ENCODE measurements at places on chromosomes 7 and 10.

GRCh38 chr10:133461027-133461426 lies 7.3 kb downstream of the SCART1 start:
- no peak for DNase-seq

DNA sequence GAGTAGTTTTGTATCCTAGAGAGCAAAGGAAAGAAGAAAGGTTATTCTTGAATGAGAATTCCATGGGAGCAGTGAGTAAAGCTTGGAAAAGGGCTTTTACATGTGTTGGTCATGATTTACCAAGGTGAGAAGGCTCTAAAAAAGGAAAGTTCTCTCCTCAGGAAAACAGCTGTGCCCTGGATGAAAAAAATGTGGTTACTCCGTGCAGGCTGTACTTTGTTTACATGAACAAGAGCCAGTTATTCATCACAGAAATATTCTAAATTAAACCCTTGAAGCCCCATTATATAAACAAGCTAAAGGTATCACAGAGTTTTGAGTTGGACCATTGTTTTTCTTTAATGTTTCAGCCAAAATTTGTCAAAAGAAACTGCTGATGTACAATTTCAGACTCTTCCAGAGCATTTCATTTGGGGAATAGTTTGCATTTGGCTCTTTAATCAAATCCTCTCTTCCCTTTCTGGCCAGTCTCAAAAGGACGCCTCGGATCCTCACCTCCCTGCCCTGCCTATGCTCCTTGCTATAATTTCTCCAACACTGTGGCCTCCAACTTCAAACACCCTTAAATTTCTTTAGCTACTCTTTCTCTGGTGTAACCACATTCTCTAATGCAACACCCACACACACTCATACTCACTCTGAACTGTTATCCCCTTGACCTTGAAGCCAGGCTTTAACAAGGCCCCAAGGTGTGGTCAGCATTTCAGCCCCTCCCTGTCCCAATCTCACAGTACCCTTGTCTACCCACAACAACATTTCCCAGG lies 47.4 kb downstream of the AFAP1L2 start:
- no peak for DNase-seq

DNA sequence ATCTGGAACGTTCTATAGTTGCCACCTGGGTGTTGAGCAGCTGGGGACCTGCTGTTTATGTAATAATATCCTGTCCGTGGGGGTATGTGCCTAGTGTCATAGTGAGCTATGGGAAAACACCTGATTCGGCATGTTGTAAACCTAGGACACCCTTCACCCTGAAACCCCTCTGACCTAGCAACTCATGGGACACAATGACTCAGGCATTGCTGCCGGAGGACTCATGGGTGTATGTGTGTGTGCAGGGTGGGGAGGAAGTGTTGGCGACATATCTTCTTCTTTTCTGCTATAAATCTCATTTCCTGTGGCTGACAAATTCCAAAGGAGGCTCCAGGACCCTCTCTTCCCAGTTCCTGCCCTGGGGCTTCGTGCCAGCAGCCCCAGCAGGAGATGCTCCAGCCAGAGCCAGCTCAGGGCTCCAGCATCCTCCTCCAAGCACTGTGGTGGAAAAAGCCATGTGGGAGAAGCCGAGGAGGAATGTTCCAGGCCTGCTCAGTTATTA lies 77.0 kb upstream of the PODXL start:
- no peak for DNase-seq

DNA sequence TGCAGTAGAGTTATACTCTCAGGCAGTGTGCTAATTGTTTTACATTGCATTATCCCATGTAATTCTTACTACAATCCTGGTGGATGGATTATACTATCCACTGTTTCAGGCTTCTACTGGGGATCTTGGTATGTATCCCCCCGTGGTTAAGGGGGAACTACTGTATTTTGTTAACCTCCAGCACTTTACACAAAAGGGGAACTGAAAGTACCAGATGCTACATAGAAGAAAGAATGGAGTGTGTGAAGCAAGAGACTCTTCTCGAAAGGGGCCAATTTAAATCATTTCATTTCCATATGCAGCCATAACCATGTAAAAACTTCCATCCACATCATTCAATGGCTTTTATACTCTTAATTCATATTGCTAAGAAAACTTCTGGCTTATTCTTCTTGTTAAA lies 69.4 kb downstream of the C1GALT1 start:
- peak; percentile 88 for DNase-seq

DNA sequence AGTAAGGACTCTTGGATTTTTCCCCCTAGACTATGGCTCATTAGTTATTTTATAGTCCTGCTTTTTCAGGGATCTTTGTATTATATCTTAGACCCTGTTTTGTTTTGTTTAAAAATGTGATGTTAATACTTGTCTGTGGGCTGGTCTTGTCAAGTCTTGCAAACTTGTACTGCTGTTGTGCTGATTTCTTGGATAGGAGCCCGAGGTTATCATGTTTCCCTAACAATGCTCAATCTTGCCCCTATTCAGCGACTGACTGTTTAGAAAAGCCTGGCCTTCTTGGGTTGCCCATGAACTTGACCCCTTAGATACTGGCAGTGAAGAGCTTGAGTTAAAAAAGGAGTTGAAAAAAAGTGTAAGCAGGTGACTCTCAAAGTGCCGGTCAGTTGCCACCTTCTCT lies 115.7 kb downstream of the KIAA1217 start:
- no peak for DNase-seq

DNA sequence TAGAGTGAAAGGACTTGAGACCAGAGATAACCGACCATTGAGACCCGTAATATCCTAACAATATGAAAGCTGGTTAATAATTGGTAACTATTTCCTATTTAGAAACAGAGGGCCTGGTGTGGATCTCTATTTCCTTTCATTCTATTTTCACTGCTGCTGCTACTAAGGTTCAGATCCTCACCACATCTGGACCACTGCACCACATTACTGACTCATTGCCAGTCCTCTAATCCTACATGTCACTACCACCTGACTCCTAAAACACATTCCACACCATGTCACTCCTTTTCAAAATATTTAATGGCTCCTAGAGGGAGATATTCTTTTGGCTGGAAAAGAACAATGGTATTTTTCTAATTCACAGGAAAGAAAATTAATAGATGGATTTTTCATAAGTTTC lies 6.4 kb downstream of the USP54 start:
- no peak for DNase-seq

DNA sequence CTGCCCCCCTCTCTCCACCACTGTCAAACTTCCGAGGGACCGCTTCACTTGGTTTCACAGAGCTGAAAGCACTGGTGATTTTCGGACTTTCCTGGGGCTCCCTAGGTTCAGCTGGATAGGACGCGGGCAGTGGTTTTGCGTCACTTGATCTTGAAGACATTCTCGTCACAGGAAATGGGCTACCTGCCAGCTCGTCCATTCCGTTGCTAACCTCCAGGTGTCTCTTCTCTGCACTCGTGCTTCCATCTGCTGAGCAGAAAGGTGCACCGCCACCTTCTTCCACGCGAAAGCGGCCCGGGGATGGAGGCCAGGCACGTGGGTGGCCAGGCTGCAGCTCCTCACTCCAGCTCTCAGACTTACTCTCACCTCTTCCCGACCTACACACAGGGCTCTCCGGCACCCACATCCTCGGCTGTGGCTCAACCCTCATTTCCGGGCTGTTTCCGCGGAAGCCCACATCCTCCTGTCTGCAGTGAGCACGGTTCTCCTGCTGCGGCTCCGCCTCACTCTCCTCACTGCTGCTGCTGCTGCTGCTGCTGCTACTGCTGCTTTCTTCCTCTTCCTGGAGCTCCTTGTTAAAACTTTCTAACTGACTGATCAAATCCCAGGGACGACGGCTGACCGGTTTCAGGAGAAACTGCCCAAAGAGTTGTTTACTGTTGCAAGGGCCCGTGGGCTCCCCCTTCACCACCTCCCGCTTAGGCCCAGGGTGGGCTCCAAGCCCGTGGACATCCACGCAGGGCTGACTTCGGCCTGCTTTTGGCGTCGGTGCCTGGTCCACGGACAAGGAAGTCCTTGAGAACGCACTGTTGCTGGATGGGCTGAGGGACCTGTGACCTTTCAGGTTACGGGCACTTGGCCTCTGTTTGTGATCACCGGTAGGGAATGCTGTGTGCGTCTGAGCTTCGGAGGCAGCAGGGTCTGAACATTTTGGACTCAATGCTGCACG lies 32.1 kb downstream of the JCAD start:
- DNase-seq = peak; percentile 83

GRCh38 chr10:48574817-48575380 lies 30.0 kb downstream of the ARHGAP22 start:
- no peak for DNase-seq

DNA sequence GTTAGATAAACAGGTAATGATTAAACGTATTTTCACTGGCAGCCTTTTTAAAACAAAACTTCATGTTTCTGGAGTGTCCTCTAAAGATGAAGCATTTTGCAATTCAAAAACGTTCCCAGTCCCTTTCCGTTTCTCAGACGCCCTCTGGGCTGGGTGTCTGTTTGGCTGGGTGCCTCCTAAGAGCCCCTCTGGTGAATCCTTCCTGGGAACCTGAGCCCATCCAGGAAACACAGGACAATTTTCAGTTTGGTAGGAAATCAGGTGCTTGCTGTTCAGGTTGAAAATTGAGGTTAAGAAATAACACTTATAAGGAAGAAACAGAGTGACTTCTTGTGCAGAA lies 76.7 kb downstream of the CHN2 start:
- DNase-seq = no peak

- DNase-seq = no peak
These were observed 58.6 kb upstream of the ARID5B start for GRCh38 chr10:61842755-61843497.

GRCh38 chr10:91149550-91149949 lies 70.9 kb upstream of the PCGF5 start:
- DNase-seq = no peak

- DNase-seq = peak; percentile 67
These were observed 1.4 kb upstream of the PSAP start for GRCh38 chr10:71852355-71852937.

- DNase-seq = no peak
These were observed 84.5 kb downstream of the FZD1 start for GRCh38 chr7:91348711-91349110.

DNA sequence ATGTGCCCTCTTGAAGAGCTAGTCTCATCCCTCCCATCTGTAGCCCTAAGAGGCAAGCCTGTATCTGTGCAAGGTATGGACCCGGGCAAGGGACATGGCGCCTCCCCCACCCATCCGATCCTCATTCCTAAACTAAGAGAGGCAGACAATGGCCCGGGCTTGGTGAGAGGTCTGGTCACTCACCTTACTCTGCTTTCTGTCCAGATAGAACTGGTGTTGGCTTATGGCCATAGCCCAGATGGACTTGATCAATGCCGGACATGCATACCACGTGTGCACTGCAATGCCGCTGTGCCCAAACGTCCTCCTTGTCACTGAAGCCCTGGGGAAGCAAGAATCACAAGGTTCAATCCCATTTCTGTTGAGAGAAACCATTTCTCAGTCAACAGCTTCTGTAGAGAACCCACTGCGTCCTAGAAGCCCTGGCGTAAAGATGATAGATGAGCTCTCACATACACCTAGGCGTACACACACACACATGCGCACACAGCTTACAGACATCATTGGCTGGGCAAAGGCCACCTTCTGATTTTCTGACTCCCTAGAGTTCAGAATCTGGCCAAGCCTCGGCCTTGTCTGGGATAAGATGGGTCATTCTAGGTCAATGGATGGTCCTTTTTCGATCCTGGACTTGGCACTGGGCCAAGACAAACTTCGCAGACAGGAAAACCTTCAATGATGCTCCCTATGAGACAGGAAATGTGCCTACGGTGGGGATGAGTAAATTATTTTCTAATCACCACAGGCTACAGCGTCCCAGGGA lies 114.6 kb downstream of the PRPF18 start:
- no peak for DNase-seq

- DNase-seq = no peak
These were observed 55.9 kb upstream of the MXI1 start for GRCh38 chr10:110151467-110151866.
